EL (cell line): ENCODE measurements at places on chromosomes 1 and 21.
A peak's percentile ranks its signal among the peaks of the same experiment; 100 is the strongest.

GRCh38 chr1:182428043-182428442 is 21.9 kb upstream of the RGSL1 start:
- DNase-seq: no peak

DNA sequence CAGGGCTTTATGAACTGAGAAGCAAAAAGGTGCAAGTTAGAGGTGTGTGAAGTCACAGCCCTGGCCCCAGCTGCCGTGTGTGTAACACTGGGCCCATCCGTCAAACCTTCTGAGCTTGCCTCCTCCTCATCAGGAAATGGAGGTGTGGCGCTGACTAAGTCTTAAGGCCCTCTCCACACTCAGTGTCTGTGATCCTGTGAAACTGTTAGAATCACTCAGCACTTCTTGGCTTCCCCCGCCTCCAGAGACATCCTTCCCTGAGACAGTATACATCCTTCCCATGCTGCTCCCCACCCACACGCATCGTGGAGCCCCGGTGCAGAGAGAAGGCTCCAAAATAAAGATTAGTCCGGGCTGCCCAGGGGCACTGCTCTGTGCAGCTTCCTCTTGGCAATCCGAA is 33.3 kb downstream of the LRP8 start:
- DNase-seq: peak; percentile 67

DNA sequence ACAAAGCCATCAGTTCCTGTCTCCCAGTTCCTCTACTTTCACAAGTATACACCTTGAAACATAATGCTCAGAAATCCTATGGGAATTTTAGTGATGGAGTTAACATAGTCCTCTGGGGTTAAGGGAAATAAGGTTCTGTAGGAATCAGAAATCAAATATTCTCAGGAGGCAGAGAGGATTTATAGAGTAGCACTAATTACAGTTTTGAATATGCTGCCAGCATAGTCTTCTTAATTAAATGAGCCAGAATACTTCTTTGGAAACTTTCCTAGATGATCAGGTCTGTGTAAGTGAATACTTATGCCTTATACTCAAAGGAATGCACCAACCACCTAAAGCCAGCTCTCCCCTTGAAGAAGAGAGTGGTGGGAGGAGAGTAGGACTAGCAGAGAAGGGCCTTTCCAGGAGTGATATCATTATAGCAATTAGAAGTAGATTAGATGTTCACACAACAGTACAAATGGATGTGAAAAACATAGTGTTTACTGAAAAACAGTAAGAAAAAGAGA is 31.4 kb upstream of the DIRAS3 start:
- DNase-seq: no peak

DNA sequence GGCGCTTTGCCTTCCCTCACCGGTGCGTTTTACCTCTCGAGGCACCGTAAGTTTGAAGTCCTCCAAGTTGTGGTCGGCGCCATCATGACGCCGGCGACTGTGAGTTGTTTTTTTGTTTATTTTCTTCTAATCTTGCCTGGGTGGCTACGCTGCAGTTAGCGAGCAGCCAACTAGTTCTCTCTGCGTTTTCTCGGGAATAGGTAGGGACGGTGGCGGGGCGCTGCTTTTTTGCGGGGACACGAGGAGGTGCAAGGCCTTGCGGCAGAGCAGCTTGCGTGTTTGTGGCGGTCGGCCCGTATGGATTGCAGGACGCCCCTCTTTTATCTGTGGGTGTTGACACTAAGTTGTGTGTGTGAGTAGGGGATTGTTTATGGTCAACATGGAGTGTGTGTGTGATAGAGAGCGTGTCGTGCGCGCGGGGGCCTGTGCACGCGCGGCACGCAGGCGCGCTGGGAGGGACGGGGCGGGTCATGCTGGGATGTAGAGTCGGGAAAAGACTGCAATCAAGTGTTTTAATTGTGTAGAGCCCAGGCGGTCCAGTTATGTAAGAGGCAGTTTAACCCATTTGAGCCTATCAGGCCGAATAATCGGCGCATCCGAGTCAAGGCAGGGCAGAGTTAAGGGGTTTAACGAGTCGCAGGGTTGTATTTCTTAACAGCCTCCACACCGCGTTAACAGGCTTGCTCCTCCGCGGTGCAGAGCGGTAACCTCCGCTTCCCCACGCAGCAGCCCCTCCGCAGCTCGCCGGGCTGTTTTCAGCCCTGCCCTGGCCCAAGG is 1.2 kb upstream of the NEGR1 start:
- peak; percentile 78 for DNase-seq

DNA sequence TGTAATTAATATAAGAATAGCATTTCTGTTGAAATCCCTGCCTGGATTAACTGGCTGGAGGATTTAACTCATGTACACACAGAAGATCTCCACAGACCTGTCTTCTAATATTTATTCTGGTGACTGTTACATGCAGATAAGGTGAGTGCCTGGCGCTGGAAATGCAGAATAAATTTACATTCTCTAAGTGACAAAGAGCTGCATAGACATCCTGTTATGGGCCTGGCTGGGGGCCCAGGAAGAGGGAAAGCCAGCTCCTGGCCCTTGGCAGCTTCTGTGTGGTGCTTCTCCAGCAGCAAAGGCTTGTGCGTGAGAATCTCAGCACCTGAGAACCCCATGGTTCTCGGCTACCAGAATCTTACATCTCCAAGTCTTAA is 446.6 kb downstream of the PTPRU start:
- peak; percentile 14 for DNase-seq

- no peak for DNase-seq
Observed at GRCh38 chr1:92587445-92587844, 100.7 kb upstream of the GFI1 start.

DNA sequence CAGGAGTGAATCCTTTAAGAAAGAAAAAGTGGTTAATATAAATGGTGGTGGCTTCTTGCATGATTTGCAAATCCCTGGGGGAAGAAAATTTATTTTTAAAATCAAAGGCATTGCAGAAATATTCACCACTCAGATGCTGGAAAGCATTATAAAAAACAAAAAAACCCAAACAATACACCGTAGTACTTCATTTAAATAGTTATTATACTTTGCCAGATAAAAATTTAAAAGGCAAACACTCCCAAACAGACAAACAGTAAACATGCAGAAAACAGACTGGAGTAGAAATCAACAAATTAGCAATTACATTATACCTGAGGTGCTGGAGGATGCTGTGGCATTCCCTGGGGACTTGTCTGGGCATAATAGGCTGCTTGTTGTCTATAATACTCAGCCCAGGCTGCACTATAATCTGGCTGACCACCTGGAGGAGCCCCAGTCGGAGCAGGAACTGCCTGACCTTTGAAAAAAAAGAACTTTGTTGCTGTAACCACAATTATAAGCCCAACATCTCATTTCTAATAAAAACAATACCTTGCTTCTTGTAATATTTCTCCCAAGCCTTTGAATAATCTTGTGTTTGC is 29.9 kb downstream of the FUBP1 start:
- DNase-seq: peak; percentile 39

DNA sequence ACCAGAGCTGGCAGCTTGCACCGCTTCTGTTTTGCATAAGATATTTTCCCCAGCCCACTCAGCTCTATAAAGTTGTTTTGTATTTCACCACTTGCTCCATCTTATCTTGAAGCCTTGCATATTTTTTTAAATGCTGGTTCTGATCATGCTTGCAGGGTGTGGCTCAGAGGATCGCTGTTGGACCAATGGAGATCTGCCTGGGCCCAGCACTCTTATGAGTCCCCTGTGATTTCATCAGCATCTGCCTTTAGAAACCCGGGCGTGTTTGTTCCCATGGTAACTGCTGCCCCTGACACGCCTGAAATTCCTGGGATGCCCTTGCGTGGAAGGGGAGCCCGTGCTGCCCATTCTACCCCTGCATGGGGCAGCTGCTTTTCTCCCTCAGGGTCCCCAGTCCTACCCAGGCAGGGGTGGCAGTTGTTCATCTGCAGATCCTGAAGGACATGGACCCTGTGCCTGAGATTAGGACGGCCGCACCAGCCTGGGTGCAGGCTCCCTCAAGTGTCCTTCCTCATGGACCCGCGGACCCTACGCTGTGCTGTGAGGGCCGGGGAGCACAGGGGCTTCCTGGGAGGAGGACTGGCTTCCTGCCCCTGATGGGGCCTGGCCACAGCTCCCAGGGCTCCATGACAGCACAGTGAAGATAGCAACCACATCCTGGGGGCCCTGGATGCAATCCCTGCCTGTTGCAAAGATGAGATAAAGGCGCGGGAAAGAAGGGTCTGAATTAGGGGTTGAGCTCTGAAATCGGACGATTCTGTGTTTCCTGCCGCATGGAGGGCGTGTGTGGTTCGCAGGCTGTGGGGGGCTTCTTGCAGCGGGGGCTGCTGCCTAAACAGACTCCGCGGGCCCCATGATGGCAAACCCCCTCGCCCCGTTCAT is 226.5 kb downstream of the SDCCAG8 start:
- DNase-seq: peak; percentile 38

DNA sequence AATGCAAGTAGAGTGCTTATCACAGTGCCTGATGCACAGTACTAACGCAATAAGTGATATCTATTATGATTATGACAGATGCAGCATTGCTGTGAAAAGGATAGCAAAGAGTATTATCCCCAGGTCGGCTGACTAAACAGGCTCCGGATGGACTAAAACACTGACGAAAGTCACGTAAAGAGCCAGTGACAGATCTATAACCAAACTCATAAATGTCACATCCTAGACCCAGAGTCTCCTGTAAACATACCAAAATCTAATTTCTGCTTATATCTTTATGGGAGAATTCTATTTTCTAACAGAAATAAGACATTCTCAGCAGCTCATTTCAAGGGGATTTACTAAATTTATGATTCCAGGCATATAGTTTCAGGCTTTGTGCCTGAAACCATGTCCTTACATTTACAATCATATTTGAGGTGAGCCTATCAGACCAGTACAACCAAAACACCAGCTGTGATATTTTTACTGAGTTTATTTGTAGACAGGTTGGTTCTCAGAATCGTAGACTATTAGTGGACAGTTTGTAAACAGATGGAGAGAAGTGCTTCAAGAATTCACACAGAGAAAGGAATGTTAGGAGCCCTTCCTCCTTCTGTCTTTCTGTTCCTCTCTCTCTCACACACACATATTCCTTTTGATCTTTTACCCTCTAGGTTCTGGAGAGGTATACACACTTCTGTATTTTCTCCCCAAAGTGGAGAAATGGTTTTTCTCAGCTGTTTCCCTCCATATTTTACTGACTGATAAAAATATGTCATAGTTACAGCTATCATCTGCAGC is 52.4 kb upstream of the WDR26 start:
- DNase-seq: no peak

GRCh38 chr1:110684491-110684890 is 9.8 kb upstream of the KCNA3 start:
- DNase-seq: no peak

GRCh38 chr1:207049974-207050391 is 1.0 kb downstream of the YOD1 start:
- DNase-seq: peak; percentile 55

DNA sequence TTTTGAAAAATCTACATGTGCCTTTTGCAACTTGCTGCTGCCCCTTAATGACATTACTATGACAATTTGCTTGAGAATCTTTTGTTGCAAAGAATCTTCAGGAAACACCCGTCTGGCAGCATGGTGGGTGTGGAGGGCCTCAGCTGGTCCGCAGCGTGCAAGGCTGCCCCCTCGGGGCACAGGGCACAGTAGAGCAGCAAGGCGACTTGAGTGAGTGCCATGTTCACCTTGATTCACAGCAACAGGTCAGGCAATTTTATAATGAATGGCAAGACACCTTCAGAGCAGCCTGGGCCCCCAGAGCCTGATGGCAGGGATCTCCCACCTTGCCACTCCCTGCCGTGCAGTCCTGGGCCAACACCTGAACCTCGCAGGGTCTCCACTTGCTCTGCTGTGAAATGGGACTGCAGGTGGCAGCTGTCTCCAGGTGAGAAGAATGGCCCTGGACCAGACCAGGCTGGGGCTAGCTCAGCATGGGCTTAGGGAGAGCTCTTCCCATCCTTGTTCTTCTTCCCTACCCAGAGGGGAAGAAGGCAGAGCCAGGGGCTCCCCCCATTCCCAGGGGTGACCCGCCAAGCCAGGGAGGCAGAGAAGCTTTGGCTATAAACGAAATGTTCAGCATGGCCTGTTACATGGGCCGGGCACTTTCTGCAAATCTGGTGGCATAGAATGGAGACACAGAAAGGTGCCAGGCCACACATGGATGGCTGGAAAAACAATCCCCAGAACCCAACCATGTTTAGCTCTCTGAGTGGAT is 34.5 kb upstream of the ACTRT2 start:
- DNase-seq: no peak

DNA sequence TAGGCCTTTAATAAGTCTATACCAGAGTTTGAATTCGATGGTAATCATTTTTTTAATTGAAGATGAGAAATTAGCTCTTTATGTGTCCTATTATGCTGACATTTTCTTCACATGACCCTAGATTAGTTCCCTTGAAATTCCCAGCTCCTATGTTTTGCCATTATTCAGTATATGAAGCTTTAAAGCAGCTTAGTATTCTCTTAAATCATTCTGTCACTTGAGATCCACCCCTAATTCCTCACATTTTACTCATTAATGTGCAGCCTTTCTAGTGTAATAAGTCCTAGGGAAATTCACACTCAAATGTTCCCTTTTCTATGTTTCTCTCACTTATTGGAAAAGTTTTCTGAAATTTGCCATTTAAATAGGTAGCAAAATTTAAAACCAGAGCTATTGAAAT is 704.5 kb upstream of the B3GALT2 start:
- DNase-seq: peak; percentile 13

- DNase-seq: no peak
Observed at GRCh38 chr1:165449131-165449530, 4.2 kb upstream of the RXRG start.

DNA sequence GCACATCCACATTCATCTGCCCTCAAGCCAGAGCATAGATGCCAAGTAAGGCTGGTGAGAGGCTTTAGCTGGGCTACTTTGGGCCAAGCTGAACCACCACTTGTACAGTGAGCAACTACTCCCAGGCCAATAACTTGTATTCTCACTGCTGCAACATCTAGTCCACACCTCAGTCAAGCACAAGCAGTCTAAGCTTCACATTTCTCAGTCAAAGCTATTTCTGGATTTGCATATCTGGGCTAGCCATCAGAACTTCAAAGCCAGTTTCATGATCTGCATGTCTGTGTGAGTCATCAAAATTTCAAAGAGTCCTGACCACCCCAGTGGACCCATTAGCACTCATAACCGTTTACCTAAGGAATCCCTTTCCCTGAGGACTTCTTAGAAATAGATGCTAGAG is 77.7 kb upstream of the DIRAS3 start:
- peak; percentile 59 for DNase-seq

DNA sequence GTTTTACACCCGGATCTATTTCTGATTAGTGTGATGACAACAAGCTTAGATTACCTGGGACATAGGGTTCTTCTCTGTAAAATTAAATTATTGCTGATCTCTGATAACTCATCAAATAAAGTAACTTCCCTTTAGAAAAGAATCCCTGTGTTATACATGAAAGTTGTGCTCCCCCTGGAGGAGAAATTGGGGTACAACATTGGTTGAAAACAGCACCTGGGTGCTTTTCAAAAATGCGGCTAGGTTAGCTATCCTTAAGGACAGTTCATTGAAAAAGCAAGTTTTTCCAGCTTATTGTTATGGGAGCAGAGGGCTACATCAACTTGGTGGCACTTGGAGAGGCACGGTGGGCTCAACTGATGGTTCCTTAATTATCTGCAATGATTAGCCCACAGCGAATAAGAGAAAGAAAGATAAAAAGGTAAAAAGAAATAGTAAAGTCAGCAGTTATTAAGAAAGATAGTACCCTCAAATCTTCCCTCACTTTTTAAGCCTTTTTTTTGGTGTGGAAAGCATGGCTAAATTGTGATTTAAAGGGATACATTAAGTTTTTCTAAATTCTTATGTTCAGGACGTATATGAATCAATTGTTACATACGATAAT is 97.8 kb downstream of the FMN2 start:
- peak; percentile 51 for DNase-seq

GRCh38 chr1:27981145-27981544 is 21.4 kb downstream of the XKR8 start:
- DNase-seq: no peak
